ENCODE measurements at places on chromosomes 11 and 22.

GRCh38 chr11:13329670-13330356 is 52.2 kb downstream of the BMAL1 start:
- DNase-seq: no peak

- no peak for DNase-seq
Observed at GRCh38 chr22:34236527-34236926, 316.3 kb upstream of the LARGE1 start.

GRCh38 chr11:9669954-9670353 is 6.1 kb downstream of the SWAP70 start:
- DNase-seq: no peak

DNA sequence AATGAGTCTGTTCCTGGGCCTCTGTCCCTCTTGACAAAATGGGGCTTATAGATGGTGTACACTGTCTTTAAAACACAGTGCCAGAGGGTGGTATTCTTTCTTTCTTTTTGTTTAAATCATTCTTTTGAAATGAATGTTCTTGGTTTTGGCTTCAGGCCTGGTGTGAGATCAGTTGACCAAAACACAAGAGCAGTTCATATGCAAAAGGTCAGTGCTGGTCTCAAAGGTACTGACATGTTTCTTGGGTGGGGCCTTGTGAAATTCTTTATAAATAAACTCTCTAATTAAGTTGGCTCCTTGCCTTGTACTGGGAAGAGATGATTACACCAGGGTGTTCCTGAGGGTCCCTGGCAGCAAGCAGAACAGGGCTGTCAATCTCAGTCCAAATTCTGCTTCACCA is 110.0 kb downstream of the FBXO7 start:
- DNase-seq: no peak

GRCh38 chr11:23211221-23211620 is 350.9 kb upstream of the CCDC179 start:
- no peak for DNase-seq

DNA sequence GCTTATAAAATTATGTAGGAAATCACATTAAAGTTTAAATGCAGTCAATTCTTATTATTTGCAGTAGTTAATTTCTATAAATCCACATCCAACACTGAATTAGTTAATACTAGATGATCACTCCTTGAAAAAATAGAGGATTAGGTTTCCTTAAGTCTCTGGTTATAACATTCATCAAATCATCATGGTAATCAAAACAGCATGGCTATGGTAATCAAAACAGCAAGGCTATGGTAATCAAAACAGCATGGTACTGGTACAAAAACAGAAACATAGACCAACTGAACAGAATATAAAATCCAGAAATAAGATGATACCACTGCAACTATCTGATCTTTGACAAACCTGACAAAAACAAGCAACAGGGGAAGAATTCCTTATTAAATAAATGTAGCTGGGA is 814.6 kb upstream of the CCDC179 start:
- no peak for DNase-seq

- DNase-seq: no peak
Observed at GRCh38 chr11:32440916-32441315, 5.6 kb upstream of the WT1 start.

Measured in stimulated activated CD8-positive, alpha-beta memory T cell treated with anti-CD3 and anti-CD28 coated beads, Interleukin-2, amount 100 ng/mL, for 1 hour (primary cell).